ENCODE measurements at places on chromosomes 7 and 10.

- no peak for DNase-seq
These were observed 942.5 kb upstream of the ZWINT start for GRCh38 chr10:57303566-57303965.

DNA sequence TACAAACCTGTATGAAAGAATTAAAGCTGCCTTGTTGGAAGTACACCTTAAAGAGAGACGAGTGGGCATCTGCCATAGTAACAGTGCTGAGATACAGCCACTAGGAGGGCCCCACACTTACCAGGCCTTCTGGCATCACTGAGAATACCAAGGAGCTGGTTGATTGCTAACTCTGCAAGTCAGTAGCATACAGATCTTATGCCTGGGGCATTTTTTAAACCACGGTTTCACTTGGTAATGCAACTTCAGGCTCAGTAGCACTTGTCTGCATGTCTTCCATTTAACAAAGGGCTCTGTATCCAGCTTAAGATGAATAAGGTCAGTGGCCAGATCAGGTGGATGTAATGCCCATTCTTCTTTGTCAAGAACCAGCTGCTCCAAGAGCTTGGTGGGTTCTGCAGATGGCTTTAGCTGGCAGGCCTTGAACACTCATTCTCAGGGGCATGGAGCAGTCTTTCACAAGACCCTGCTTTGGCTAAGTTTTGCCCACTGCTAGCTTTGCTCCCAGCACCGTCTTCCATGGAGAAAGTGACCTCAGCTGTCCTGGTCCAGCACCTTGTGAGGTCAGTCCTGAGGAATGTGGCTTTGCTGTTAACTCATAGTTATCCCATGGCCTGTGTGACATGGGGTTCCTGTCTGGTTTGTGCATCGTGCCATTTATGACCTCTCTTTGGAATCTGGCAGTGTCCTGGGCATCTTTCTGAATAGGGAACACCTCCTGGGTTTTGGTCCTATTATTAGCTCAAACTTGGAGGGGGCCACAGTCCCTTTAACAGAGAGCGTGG, 68.1 kb downstream of the BMPER start:
- peak; percentile 89 for DNase-seq

DNA sequence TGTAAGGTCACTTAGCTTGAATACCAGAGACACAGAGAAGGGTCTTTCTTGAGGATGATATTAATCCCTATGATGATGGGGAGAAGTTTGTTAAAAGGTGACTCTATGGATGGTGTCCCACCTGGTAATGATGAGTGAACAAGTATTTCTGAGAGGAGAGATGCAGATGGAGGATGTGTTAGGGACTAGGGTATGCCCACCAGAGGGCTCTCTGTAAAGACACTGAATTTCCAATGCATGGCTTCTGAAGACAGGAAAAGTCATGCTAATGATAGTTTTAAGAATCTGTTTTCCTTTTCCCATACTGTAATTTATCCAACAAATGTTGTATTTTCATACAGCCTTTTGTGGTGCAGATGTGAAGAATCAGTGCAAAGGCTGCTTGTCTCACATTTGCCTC, 1250.9 kb upstream of the CELF2 start:
- DNase-seq = no peak

GRCh38 chr7:135977742-135978066, 545 bp upstream of the MTPN start:
- no peak for DNase-seq

GRCh38 chr7:101410743-101411507, 48.2 kb downstream of the COL26A1 start:
- DNase-seq = peak; percentile 12

DNA sequence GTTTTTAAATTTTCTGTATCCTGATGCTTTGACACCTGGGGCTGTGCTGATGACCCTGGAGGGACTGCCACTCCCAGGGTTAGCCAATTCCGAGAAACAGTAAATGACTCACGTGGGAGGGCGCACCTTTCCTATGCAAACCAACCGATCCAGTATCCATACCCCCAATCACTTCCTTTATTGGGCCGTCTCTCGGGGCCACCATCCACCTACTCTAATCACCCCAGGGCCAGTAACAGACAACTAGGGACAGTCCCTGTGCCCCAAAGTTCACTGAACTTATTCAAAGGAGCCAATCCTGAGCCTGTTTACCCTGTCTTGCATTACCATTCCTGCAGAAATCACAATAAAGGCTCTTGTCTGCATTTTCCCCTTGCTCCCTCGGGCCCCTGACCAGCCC, 6.6 kb upstream of the LGI1 start:
- no peak for DNase-seq

- no peak for DNase-seq
These were observed 63.3 kb upstream of the PRLHR start for GRCh38 chr10:118658762-118659161.

GRCh38 chr10:104253106-104253505, 1.6 kb upstream of the GSTO1 start:
- no peak for DNase-seq

- no peak for DNase-seq
These were observed 113.0 kb downstream of the SEC23IP start for GRCh38 chr10:120005207-120006201.

DNA sequence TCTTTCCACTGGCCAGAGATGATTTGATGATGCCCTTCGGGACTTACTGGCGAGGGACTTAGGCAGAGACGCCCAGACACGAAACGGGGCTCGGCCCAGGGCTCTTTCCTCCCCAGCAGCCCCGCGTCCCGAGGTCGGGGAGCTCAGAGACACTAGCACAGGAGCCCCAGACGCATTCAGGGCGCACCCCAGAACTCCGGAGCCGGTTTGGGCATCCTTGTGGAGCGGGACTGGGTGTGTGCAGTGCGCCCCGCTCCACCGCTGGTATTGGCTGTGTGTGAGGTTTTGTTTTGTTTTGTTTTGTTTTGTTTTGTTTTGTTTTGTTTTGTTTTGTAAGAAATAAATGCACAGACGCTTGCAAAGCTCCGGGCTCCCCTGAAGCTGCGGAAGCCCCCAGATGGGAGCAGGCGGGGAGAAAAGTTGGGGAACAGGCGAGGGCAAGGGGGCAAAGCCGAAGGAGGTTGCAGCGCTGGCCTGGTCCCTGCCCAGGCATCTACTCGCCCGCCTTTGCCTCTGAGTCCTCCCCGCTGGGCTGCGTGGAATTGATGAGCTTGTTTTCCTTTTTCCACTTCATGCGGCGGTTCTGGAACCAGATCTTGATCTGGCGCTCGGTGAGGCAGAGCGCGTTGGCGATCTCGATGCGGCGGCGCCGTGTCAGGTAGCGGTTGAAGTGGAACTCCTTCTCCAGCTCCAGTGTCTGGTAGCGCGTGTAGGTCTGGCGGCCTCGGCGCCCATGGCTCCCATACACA, 1.9 kb upstream of the HOXA5 start:
- DNase-seq = no peak

DNA sequence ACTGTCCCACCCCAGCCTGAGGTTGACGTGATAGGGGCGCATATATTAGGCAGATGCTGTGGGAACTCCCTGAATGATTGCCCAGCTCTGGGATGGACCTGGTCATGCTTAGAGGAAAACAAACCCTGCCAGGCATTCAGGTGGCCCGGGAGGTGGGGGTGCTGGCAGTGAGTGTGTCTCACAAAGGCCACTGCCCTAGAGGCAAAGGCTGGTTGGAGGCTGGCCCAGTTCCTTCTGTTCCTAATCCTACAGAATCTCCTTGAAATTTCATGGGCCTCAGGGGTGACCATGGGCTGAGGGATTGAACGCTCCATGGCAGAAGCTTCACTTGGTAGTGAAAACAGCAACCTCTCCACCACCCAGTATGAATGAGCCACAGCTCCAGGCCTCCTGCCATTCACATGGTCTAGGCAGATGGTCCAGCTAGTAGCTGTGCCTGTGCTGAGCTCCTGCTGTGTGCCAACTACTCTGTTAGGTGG, 25.6 kb downstream of the ADRA2A start:
- no peak for DNase-seq

- DNase-seq = no peak
These were observed 80.5 kb upstream of the INSYN2A start for GRCh38 chr10:127276794-127277462.

DNA sequence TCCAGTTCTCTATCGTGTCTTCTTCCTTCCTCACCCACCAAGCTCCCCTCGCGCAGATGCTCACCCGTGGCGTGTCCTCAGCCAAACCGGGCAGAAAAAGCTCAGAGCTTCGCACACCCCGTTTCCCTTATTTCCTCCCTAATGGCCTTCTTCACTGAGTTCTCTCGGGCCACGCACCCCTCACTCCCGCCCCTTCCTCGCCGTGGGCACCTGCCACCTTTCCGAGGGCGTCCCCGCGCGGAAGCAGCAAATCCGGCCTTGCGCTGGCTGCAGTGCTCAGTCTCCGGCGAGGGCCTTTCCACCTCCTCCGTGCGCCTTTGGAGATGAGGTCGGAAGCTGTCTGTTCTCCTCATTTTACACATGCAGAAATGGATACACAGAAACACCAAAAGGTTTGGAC, 12.4 kb upstream of the CALML3 start:
- DNase-seq = no peak

Data from foreskin melanocyte (primary cell).